Cardiac septum (tissue), 1 donor: ENCODE measurements at places on chromosomes 3 and 15. TPM values are rescaled to one million over a fixed set of nuclear protein-coding genes. Genes with fewer than 3 reads are reported as not detected.

Gene ANKRD63
- total RNA-seq, result not detected

Gene XIRP1
- total RNA-seq, result 1,123 TPM

Gene APBA2
- 0.57 TPM for total RNA-seq

Gene AHSG
- total RNA-seq, result not detected

Gene ZIC1
- not detected for total RNA-seq

Gene CCDC50
- 51.0 TPM for total RNA-seq

Gene KIF7
- 5.8 TPM for total RNA-seq

Gene GOLGA6L7
- total RNA-seq, result not detected

GRCh38 chr3:108156312-108156853, 65.6 kb upstream of the CD47 start:
- DNase-seq, result no peak

- no peak for DNase-seq
Measured at GRCh38 chr15:85488997-85489396, 108.6 kb downstream of the AKAP13 start.

GRCh38 chr3:145698749-145699148, 462.2 kb downstream of the PLOD2 start:
- DNase-seq, result no peak

GRCh38 chr15:32905481-32905880, 187.7 kb downstream of the GREM1 start:
- no peak for DNase-seq

GRCh38 chr15:37130356-37130755, 30.0 kb upstream of the MEIS2 start:
- no peak for DNase-seq

GRCh38 chr3:176120507-176120906, 1076.8 kb downstream of the TBL1XR1 start:
- no peak for DNase-seq

DNA sequence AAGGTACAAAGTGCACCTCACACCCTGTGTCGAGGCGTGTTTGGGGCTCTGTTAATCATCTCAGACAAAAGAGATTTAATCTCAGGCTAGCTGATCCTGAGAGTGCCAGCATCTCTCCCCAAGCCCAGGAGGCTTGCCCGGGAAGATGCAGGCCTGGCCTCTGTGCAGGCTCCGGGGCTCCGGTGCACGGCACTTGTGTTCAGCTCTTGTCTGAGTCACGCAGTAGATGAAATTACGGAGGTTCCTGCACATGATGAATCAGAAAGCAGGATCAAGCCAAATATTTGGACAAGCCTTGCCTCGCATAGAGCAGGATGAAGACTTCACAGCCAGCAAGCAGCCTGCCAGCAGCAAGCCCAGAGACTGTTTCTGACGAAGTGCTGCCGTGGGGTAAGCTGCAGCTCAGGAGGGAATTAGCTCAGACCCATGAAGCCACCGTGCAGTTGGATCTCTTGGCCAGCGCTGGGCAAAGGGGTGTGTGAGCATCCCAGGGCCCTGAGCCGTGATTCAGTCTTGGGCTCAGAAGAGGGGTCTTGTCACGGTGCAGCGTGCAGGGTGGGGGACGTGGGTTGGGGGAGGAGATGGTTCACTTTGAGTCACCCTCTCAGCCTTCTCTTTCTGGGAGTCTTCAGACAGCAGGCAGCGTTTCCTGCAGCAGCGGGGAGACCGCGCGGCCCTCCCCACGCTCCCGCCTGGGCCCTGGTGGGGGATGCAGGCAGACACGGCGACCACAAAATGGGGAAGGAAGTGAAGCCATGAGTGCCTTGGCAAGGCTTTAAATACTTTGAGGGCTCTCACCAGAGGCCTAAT, 89.2 kb upstream of the MEF2A start:
- peak; percentile 76 for DNase-seq

DNA sequence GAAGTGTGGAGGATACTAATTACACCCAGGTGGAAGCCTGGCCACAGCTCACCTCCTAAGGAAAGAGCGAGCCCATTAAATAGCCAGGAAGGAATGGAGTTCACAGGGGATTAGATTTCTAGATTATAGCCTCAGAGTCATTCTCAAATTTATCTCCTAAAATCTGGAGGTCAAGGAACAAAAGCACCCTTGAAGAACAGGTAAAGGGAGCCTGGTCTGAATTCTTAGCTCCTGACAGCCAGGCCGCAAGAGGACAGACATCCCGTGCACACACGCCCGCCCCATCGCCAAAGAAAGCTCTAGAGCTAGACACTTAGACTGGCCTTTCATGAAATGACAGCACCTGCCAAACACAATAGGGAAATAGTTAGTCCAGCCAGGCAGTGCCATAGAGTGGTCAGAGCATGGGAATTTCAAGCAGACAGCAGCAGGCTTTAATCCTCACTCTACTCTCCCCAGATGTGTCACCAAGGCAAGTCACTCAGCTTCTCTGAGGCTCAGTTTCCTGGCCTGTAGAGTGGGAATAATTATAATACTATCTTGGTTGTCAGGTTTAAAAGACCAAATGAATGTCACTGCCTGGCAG, 59.2 kb downstream of the LIPC start:
- DNase-seq, result no peak

GRCh38 chr15:31013863-31014607, 22.6 kb upstream of the MTMR10 start:
- DNase-seq, result no peak

DNA sequence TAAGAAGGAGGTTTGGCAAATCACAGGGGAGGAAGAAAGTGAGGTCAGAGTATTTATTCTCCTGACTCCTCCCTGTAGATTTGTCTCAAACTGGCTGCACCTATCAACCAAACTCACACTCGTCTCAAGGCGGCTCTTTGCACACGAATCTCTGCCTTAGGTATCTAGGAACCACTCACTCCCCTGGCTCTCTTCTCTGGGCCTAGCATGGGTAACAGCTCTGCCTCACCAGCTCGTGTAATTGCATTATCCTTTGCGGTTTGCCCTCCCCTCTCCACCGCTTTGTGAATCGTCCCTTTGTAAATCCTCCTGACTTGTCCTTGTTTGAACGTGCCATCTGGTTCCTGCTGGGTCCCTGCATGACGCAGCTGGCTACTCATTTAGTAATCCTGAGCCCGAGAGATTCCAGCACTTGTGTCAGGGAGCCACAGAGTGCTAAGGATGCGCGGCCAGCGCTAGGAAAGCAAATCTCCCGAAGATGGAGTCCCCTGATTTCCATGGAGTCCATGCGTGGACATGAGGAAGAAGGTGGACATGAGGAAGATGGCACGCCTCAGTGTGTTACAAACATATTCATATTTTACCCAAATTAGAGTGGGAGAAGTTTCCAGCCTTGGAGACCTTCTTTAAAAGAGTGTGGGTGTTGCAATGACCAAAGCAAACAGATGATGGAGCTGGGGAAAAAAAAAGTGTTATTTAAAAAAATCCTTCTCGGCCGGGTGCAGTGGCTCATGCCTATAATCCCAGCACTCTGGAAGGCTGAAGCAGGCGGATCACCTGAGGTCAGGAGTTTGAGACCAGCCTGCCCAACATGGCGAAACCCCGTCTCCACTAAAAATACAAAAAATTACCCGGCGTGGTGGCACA, 26.7 kb downstream of the NRROS start:
- no peak for DNase-seq
